ENCODE measurements at places on chromosomes 1 and 21.

DNA sequence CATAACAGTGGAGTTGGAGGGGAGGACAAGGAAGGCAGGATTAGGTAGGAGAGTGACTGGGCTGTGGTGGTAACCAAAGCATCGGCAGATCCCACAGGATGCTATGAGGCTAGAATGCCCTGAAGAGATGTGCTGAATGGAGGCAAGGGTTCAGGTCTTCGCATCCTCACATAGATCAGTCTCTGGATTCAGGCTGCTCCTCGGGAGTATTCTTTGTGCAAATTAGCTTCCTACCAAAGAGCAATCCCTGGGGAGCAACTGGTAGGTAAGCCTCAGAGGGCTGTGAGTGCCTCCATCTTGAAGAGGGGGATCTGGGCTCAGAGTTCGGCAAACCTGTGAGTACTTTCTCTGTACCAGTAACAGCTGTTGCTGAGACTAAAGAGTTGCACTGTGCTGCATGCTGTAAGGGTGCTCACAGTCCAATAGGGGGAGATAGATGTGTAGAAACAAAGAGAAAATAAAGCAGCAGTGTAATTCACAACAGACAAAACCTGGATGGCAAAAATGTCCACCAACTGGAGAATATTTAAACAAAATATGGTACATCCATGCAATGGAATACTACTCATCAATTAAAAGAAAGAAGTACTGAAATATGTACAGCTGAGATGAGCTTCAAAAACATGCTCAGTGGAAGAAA, 322.4 kb upstream of the DEPDC1 start:
- DNase-seq, result no peak

DNA sequence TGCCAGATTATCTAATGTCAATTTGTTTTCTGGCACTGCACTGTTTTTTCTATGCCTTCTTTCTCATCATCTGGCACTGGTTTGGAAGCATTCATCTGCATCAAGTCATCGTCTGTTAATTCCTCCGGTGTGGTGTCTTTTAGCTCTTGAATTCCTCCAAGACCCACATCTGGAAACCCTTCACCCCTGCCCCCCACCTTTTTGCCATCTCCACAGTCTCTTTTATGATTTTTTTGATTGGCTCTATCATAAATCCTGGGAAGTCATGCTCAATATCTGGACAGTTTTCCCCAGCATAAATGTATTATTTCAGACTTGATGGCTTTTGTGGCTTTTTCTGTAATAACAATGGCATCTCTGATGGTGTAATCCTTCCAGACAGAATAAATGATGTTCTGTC, 10.4 kb upstream of the KCNK1 start:
- DNase-seq, result no peak

DNA sequence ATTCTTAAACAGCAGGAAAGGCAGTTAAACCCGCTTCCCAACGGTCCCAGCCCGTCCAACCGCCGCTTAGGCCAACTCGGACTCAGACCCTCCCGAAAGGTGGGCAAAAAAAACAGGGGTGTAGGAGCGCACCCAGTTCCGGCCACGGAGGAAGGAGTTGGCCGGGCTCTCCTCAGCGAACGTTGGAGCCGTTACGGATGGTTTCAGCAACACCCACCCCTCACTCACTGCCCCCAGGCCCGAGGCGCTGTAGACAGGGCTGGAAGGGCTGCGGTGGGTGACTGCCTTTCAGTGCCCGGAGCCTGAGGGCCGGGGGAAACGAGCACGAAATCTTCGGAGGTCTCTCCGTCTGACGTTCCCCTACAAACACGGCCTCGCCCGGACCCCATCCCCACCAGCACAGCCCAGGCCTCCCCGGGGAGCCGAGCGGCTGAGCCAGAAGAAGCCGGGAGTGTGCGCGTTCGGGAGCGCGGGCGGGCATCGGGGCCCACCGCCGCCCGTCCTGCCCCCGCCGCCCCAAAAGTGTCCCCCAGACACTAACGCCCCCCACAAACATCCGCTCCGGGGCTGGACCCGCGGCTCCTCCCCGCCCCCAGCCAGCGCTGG, 1.3 kb downstream of the KDM5B start:
- DNase-seq, result no peak

- DNase-seq, result no peak
Measured at GRCh38 chr1:117527566-117528102, 78.2 kb upstream of the TENT5C start.

GRCh38 chr21:40680311-40680710, 166.6 kb downstream of the DSCAM start:
- DNase-seq, result no peak

DNA sequence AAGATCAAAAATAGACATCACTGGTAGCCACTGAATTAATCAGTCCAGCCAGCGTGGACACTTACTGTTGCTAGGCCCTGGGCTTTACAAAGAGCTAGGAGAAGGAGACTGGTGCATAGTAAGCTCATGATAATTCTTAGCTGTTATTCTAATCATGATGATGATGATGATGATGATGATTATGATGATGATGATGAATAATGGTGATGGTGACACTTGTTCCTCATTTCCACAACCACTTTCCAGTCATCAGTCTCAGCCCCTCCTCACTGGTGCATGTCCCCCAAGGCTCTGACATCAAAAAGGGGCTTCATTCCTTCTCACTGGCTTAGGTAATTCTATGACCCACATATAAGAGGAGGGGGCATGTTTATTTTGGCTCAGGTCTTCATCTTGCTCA, 701.0 kb downstream of the PTPRU start:
- DNase-seq, result no peak

DNA sequence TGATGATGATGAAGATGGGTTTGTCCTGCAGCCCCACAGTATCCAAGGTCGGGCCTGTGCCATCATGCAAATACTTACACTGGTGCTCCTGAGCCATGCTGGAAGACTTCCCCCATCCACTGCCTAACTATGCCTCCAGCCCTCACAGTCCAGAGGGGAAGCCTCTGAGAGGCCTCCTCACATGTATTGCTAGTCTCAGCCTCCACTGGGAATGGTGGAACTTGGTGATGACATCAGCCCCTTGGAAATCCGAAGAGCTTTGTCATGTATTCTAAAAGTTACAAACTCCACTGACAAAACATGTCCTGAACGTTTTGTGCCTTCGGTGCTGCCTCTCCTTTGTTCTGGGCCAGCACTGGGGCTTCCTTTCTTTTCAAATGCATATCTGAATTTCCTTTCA, 61.1 kb upstream of the DMRTB1 start:
- no peak for DNase-seq

GRCh38 chr1:52862666-52863458, 20.3 kb downstream of the ZYG11A start:
- DNase-seq, result no peak

DNA sequence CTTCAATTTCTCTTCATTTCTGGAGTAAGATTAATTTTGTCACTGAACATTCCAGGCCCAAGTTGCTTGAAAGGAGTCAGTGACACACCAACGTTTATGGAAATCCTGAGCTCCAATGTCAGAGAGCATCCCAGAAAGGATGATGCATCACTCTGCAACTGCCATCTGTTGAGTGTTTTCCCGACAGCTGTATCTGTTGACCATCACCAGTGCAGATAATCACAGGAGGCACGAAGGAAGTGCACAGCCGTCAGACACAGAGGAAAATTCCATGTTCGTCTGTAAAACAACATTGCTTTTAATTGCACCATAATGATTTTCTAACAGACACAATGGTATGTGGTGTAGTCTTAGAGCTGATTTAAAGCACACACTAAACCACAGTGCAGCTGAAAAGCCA, 376.7 kb upstream of the ADGRL2 start:
- DNase-seq, result no peak

GRCh38 chr1:226939438-226940028, 561 bp upstream of the COQ8A start:
- DNase-seq, result no peak

GRCh38 chr1:94250341-94250740, 13.0 kb upstream of the ARHGAP29 start:
- DNase-seq, result no peak

DNA sequence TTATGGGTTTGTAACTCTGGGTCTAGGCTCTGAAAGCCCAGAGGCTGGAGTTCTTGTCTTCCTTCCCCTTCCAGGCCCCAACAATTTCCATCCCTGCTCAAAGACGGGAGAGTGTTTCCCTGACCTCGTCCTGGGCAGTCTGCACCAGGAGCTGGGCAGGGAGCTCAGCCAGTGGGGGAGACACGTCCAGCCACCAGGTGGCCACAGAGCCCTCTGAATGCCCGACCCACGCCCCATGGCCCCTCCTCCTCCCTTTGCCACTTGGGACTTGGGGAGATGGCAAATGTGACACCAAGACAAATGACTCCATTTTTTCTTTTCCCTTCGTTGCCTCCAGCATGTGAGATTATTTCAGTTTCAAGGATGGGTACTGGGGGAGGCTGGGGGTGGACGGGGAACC, 159.9 kb upstream of the AJAP1 start:
- no peak for DNase-seq

- DNase-seq, result no peak
Measured at GRCh38 chr1:232207073-232207866, 422.7 kb downstream of the SIPA1L2 start.

- DNase-seq, result no peak
Measured at GRCh38 chr1:171754353-171754705, 12.5 kb upstream of the VAMP4 start.

- no peak for DNase-seq
Measured at GRCh38 chr1:156834322-156834721, 17.7 kb upstream of the SH2D2A start.

DNA sequence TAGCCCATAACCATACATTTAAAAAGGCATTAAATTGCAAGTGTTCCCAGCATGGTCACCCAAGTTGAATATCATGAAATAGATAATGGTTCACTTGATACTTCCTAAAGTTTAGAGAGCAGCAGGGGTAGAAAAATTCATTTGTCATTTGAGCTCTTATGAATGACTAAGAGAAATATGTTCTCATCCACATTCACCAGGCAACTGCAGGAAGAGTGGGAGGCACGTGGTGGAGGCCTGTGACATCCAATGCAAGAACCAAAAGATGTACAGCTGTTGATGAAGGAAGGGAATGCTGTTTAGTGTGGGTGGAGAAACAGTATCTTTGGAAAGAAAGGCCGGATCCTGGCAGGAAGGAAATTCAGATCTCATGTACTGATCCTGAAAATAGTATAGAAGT, 473.1 kb downstream of the ADGRL2 start:
- no peak for DNase-seq

GRCh38 chr1:82153272-82153629, 352.5 kb downstream of the ADGRL2 start:
- no peak for DNase-seq

DNA sequence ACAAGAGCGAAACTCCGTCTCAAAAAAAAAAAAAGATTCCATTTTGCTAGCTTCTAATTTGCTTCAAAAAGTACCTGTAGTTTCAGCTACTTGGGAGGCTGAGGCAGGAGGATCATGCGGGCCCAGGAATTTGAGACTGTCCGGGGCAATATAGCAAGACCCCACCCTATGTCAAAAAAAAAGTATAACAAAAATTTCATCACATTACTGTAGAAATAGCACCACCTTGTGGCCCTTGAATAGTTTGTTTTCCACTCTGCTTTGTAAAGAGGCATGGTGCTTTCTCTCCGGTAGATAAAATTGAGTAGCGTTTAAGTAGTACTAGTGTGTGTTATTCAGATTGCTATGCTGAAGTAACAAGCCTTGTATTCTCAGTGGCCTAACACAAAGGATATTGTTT, 18.2 kb upstream of the MSTO1 start:
- no peak for DNase-seq

DNA sequence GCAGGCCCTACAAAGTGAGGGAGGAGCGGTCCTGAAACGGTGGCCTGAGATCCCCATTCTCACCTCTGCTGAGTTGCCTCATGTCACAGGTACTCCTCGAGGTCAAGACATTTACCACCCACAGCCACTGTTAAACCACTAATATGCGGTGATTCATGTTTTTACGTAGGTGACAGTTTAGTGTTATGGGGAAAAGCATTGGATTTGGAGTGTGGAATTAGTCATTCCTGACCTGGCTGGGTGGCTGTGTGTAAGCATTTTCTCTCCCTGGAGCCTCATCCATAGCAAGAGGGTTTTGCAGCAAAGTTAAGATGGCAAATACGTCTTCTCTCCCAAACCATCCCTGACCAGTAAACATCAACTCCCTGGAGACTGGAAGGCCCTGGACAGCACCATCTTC, 57.8 kb upstream of the KCNJ6 start:
- DNase-seq, result no peak

GRCh38 chr1:65495137-65495536, 74.7 kb downstream of the LEPR start:
- no peak for DNase-seq

GRCh38 chr1:178682429-178682828, 42.6 kb upstream of the RALGPS2 start:
- DNase-seq, result no peak

DNA sequence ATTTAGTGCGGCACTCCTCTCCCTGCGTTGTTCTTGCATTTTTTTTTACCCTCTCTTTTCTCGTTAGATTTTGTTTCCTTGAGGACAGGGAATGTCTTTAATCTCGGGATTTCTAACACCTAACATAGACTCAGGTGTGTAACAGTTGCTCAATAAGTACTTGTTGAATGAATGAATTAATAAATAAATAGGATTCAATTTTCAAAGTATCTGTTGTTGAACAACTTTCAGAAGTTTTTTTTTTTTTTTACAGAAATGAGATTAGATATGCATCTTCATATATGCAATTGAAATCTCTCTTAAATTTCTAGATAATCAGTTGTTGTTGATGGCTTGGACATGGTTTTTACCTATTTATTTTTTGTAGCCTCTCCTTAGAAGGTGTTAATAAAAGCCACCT, 83.1 kb downstream of the ROR1 start:
- DNase-seq, result no peak

DNA sequence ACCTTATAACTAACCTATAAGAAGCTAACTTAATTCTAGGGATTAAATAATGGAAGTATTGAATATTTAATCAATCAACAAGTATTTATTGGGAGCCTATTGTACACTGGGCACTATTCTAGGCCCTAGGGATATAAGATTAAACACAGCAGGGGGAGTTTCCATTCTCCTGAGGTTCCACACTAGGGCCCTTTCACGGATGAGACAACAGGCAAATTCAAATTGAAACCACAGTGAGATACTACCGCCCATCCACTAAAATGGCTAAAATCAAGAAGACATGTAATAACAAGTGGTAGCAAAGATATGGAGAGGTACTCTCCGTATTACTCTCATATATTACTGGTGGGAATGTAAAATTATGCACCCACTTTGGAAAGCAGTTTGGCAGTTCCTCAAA, 674.4 kb downstream of the KIF26B start:
- DNase-seq, result no peak

DNA sequence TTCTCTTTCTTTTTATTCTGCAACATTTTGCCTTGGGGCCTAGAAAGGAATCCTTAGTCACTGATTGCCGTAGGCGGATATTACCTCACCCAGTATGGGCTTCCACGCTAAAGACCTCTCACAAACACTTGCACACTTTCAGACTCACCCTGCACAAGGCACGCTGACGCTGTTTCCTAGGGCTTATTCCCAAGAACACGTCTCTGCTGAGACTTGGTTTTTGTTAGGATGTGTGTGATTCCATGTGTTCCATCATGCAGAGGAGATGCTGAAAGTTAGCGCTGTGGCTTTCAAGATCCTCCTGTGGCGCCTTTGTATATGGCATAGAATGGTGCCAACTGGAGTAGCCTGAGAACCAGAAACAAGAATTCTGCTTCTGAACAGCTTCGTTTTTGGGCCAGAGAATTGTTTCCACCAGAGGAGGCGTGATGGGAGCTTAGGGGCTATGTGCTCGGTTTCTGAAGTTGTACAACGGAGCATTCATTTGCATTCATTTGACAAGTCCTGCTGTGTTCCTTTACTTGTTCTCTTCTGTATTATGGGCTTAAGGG, 297.0 kb downstream of the DISC1 start:
- DNase-seq, result no peak

- no peak for DNase-seq
Measured at GRCh38 chr1:36408479-36408878, 10.8 kb upstream of the LSM10 start.
